ENCODE measurements at places on chromosomes 12 and 14. TPM values are rescaled to one million over a fixed set of nuclear protein-coding genes. Genes with fewer than 3 reads are reported as not detected.
A peak's percentile ranks its signal among the peaks of the same experiment; 100 is the strongest.

DNA sequence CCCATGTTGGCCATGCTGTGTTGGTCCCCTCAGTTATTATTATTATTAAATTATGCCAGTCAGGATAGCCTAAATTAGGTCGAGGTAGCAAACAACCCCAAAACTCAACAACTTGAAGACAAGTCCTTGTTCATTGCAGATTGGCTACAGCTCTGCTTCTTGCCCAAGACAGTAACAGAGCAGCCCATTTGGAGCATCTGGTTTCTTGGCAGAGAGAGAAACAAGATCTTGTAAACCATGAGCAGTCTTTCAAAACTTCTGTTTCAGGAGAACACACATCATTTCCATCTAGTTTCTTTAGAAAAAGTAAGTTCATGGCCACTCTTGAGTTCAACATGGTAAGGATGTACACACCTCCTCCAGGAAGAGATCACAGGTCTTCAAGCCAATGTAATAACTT is 52.3 kb downstream of the E2F7 start:
- H3K4me1 ChIP-seq: no peaks in the 10 kb centered on the region
- H3K27ac ChIP-seq: no peak overlapping the region
- no peak for DNase-seq
- no peaks in the 10 kb centered on the region for H3K36me3 ChIP-seq
- H3K4me3 ChIP-seq: no peak overlapping the region
- no peaks in the 10 kb centered on the region for H3K27me3 ChIP-seq

- no peaks in the 10 kb centered on the region for H3K27me3 ChIP-seq
- DNase-seq: no peak
- no peaks in the 10 kb centered on the region for H3K36me3 ChIP-seq
Observed at GRCh38 chr14:50941151-50941550, 3.1 kb downstream of the PYGL start.

DNA sequence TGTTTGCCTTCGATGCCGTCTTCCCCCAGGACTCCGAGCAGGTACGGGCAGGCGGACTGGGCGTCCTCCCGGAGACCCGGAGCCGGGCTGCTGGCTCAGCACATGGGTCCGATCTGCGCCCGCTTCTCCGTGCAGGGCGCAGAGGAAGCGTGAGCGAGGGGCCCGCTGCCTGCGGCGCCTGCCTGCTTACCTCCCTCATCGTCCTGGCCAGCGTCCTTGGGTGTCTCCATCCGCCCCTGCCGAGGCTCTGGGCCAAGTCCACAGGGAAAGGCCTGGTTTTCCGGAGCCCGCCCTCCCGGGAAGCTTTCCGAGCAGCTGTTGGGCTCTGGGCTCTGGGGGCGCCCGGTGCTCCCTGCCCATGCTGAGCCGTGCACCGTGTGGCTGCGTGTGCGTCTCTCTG is 33.5 kb downstream of the KIF26A start:
- no peak overlapping the region for H3K4me3 ChIP-seq
- no peak overlapping the region for H3K27ac ChIP-seq
- peak; percentile 67 for DNase-seq
- no peaks in the 10 kb centered on the region for H3K36me3 ChIP-seq
- H3K27me3 ChIP-seq: no peaks in the 10 kb centered on the region

PDE3A gene
- 2.7 TPM for polyA plus RNA-seq

ITGB7 gene
- polyA plus RNA-seq: 3.7 TPM

RHEBL1 gene
- 1.5 TPM for polyA plus RNA-seq
